Immature natural killer cell (primary cell): ENCODE measurements at places on chromosomes 3 and 15. TPM values are rescaled to one million over a fixed set of nuclear protein-coding genes. Genes with fewer than 3 reads are reported as not detected.

DNA sequence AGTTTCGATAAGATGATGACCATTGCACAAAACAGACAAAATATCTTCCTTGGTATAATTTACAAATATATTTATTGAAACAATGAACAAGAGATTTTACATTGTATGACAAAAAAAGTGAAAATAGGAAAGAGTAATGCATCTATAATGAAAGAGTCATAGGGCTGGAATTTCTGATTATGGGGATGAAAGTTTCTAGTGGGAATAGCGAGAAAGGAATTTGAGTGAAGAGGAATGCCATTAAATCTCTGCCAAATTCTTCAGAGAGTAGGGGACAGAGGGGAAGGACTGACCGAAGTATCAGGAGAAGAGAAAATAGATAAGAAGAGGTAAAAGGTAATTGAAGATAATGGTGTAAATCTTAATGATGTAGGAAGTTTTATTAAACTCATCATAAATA, 125.4 kb downstream of the VGLL3 start:
- no peak for DNase-seq

GRCh38 chr3:140170612-140171011, 235.6 kb downstream of the CLSTN2 start:
- DNase-seq, result no peak

The FYTTD1 gene
- polyA plus RNA-seq, result 103 TPM

The CFAP100 gene
- polyA plus RNA-seq, result not detected

GRCh38 chr15:63855735-63856134, 22.0 kb upstream of the HERC1 start:
- DNase-seq, result no peak
